Stimulated activated CD4-positive, alpha-beta T cell treated with anti-CD3 and anti-CD28 coated beads, Interleukin-12 subunit alpha, Interleukin-12 subunit beta, amount 100 ng/mL, for 4 hours (primary cell): ENCODE measurements at places on chromosomes 13 and 19.

DNA sequence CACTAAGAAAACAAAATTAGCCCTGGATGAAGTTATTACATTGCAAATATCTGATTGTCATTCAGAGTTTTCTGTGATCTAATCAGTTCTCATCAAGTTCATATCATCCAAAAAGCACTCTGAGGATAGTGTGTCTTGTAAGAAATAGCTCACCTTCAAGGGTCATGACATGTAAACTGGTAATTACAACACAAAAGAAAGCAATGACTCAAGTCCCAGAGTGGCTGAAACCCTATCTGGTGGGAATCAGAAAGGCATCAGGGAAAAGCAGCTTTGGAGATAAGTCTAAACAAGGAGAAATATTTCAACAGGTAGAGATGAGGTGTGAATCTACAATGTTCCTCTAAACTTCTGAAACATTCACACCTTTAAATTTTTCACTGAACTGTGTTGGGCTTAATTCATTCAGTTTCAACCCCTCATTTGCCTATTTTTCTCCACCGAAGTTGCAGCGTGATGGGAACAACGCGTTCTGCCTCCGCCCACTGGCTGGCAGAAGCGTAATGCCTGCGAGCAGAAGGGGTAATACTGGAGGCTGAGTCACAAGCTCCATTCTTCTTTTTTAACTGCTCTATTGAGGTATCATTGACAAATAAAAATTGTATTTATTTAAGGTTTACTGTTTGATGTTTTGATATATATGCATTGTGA is 155.2 kb upstream of the IPO5 start:
- no peak for DNase-seq

GRCh38 chr13:24910502-24911132 is 146.6 kb downstream of the RNF17 start:
- no peak for DNase-seq

DNA sequence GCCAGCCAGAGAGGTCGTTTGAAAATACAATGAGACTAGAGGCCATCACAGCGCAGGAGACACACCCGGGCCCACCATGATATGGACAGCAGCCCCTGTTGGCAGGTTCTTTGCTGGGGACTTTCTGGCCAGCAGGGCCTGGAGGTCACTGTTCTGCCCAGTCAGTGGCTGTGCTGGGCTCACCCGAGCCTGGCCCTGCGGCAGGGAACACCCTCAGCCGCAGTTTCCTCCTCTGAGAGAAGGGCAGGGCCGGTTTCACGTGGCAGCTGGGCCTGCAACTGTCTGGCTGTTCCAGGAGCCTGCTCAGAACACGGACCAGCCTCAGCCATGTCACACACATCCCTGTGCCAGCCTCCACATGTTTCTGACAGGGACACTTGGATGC is 39.4 kb downstream of the ADPRHL1 start:
- no peak for DNase-seq

DNA sequence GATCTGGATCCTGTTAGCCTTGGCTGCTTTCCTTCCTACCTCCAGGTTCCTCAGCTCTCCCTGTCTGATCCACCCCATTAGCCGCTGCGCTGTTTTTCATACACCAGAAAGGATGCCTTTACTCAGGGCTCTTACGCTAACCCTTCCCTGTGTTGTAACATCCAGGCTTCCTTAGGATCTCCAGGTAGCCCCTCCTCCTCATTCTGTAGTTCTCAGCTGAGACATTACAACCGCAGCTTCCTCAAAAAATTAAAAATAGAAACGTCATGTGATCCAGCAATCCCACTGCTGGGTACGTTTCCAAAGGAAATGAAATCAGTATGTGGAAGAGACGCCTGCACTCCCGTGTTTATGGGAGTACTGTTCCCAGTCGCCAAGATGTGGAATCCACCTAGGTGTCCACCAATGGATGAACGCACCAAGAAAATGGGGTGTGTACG is 18.4 kb upstream of the MYADM start:
- no peak for DNase-seq

- DNase-seq, result no peak
These were observed 214.3 kb downstream of the FOXO1 start for GRCh38 chr13:40452038-40452666.

DNA sequence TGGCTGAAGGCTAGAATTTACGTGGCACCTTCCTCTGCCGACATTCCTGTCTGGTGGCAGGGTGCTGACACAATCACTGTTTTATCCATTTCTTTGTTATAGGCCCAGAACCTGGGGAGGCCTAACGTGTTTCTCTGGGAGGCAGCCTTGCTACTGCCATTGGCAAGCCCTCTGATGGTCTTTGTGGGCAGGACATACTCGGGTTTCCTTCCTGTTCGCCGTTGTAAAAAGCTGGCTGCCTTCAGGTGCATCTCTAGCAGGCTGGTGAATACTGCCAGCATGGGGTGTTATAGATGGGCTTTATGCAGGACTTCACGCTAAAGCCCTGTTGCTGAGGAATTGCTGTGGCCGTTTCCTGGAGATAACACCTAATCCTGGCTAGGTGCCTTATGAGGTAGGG is 28.1 kb downstream of the B3GLCT start:
- DNase-seq, result no peak

DNA sequence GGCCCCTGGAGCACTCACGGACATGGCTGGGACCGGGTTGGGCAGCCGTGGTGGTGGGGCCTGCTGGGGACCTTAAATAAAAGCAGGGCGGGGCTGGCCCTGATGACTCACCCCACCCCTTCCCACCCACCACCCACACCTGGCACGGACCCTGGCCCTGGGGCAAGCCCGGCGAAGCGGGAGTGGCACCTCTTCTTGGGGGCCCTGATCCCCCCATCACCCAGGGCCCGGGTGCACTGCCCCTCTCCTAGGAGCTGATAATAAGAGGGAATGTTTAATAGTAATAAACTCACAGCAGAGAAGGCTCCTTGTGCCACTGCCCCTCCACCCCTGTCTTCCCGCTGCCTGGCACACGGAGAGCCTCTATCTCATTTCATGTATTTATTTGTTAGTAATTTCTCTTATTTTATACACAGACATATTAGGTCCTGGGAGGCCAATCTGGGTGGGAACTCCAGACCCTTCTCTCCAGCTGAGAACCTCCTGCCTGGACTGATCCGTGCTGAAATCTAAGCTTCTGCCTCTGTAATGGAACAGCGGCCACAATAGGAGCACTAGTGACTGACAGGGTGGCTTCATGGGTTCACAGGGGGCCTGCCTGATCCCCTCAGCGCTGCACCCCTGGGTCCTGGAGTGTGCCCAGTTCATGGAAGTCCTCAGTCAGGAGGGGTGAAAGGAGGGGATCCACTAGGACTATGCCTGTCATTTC is at the start of gene LGALS7:
Gene LGALS7, minus strand, starts transcription at position 49 of the 709 bp plus-strand sequence. Its CDS starts 25 bp downstream, at position 24.
- no peak for DNase-seq
